ENCODE measurements at places on chromosomes 12 and 14.

DNA sequence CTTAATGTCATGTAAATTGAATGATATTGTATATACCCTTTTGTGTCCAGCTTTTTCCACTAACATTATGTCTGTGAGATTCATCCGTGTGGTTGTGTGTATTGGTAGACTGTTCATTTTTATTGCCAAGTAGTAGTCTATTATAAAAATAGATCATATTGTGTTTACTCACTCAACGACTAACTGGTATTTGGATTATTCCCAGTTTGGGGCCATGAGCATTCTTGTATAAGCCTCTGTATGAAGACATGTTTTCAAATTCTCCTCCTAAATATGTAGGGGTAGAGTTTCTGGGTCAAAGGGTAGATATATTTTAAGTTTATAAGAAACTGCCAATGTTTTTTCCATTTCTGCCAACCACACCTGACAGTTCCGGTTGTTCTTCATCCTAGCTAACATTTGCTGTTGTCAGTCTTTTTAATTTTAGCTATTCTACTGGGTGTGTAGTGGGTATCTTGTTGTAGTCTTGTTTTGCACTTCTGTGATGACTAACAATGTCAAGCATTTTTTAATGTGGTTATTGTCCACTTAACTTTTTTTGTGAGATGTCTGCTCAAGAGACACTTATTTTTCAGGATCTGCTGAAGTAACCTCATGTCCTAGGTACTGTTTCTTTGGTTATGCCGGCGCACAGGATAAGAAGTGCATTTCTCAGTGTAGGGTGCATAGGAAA, 93.2 kb downstream of the DACT1 start:
- H3K4me3 ChIP-seq = no peak overlapping the region
- no peak overlapping the region for H3K27ac ChIP-seq
- H3K27me3 ChIP-seq = peaks cover 13% of the 10 kb centered on the region
- H3K36me3 ChIP-seq = no peaks in the 10 kb centered on the region

DNA sequence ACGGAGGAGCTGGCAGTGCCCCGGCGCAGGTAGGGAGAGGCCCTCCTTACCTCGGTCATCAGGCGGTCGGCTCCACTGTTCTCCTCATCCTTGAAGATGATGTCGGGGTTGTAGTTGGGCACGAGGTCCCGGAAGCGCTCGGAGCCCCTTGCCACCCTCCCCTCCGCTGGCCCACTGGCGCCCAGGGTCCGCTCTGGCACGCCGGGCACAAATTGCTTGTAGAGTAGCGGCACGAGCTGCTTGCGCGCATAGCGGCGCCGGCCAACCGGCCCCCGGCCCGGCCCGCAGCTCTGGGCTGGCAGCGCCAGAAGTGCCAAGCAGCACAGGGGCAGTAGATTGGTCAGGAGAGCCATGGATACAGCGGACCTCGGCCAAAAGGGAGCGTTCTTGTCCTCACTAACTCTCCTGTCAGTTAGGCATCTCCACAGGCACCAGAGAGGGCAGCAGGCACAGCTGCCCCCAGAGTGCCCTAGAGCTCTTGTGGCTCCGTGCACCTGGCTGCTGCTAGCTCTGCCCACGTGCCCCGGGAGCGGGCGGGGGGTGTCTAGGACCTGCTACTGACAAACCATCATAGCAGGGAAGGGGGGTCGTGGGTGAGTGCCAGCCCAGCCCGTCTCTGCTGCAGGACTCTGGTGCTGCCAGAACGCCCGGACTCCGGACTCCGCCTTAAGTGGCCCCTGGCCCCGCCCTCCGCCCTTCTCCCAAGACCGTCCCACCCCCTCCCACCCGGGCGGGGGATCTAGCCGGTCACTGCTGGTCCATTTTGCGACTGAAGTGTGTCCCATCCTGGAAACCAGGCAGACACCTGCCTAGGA, at the start of gene DHH:
Gene DHH (minus strand): TSS at position 642 of the 815 bp plus-strand sequence. CDS start 289 bp downstream, at position 353.
- peak within 1 kb of the TSS; percentile 52 for H3K4me3 ChIP-seq
- peak; percentile 38 for DNase-seq
- H3K4me1 ChIP-seq = peaks cover 30% of the 10 kb centered on the region
- H3K27ac ChIP-seq = no peak within 1 kb of the TSS
- peaks cover 51% of the 10 kb centered on the region for H3K27me3 ChIP-seq

DNA sequence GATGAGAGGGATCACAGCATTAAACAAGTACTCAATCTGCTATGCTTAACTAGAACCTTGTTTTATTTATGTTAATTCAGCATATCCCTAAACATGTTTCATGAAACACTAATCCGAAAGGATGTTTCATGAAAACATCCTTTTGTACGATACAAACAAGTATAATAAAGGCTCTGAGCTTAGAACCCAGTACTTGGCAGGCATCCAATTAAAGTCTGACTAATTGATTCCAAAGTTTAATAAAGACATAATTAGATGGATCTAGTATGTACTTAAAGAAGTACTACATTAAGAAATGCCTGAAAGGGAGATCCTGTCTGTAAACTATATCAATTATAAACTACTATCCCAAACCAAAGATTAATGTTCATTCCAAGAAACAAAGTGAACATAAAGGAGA, 51.8 kb downstream of the SCAF11 start:
- no peak for DNase-seq
- H3K36me3 ChIP-seq = peaks cover 46% of the 10 kb centered on the region
- peaks cover 9% of the 10 kb centered on the region for H3K4me1 ChIP-seq
- no peaks in the 10 kb centered on the region for H3K27me3 ChIP-seq
- H3K27ac ChIP-seq = no peak overlapping the region

DNA sequence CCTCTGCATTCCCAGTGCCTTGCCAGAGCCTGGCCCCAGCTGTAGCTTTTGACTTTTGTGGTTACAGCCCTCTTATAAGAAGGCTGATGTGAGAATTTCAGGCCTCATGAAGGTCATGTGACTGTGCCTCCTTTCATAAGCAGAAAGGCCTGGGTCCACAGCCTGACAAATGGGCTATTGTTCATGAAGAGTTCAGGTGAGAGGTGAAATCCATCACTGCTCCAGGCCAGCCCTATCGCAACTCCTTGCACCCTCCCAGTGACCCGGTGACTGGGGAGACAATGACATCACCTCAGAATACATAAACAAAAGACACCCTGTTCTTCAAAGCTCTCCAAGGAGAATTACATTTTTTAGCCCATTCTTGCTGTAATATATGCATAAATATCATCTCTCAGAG, 321.5 kb downstream of the PCNX1 start:
- H3K36me3 ChIP-seq = no peaks in the 10 kb centered on the region
- no peak overlapping the region for H3K27ac ChIP-seq
- peaks cover 6% of the 10 kb centered on the region for H3K27me3 ChIP-seq
- no peak for DNase-seq

- no peak for DNase-seq
- H3K27me3 ChIP-seq = peaks cover 3% of the 10 kb centered on the region
- no peak overlapping the region for H3K4me3 ChIP-seq
- peaks cover 43% of the 10 kb centered on the region for H3K4me1 ChIP-seq
Observed at GRCh38 chr12:52045794-52046199, 5.4 kb upstream of the NR4A1 start.

DNA sequence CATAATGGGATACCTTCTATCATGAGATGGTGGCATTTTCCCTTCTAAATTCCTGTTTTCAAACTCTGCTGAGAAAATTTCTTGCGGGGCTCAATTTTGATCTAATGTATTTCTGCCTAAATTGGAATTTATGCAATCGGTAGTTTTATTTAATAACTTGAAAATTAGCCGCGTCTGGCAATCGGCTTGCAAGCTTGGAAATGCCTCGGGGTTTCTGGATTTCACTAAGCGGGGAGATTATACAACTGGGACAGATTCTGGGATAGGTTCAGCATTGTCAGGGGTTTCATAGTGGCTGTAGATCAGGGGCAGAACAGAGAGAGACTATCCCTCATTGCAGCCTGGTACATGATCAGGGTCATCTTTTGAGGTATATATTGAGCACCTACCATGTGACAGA, 8.6 kb downstream of the CCDC60 start:
- no peak for DNase-seq
- no peak overlapping the region for H3K27ac ChIP-seq
- H3K4me1 ChIP-seq = no peaks in the 10 kb centered on the region

- peaks cover 6% of the 10 kb centered on the region for H3K36me3 ChIP-seq
- H3K27me3 ChIP-seq = peaks cover 9% of the 10 kb centered on the region
- no peak overlapping the region for H3K27ac ChIP-seq
Observed at GRCh38 chr12:113016796-113017195, 38.5 kb downstream of the OAS2 start.

GRCh38 chr12:105832806-105833205, 305.9 kb downstream of the NUAK1 start:
- no peak overlapping the region for H3K4me3 ChIP-seq
- no peak overlapping the region for H3K27ac ChIP-seq
- no peaks in the 10 kb centered on the region for H3K4me1 ChIP-seq
- H3K36me3 ChIP-seq = no peaks in the 10 kb centered on the region
- no peaks in the 10 kb centered on the region for H3K27me3 ChIP-seq

- no peak for DNase-seq
- no peak overlapping the region for H3K4me3 ChIP-seq
- peaks cover 11% of the 10 kb centered on the region for H3K4me1 ChIP-seq
- H3K27me3 ChIP-seq = no peaks in the 10 kb centered on the region
- H3K36me3 ChIP-seq = no peaks in the 10 kb centered on the region
Observed at GRCh38 chr12:124519746-124520145, 47.7 kb downstream of the NCOR2 start.

DNA sequence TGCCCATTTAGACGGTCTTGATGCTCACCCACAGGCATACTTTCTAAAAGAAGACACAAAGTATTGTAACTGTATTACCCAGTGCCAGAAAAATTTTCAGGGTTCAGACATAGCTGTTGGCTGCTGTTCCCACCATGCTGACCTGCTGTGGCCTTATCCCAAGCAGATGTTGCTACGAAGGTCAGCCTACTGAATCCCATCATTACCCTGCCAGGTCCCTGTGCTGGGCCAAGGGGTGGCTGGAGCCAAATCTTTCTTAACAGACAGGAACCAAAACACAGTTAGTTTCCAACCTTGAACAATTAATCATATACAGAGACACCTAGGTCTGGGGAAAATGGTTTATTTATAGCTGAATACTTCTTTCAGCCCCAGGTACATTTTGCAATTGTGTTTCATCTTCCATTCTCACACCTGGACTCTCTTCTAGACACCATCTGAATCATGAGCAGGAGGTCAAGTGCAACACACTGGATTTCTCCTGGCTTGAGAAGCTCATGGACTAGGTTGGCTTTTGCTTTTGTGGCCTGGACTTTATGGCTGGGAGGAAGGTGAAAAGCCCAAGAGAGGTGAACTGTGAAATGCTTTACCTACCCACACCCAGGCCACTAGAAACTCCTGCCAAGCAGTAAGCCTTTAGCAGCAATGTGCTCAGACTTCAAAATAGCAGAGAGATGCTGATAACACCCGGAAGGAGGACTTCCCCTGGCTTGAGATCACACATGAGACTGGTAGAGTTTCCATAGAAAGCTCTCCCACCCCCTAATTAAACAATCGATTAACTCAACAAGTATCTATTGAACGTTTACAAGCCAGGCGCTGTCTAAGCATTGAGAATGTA, 150.1 kb downstream of the SUDS3 start:
- H3K4me3 ChIP-seq = no peak overlapping the region
- H3K4me1 ChIP-seq = no peaks in the 10 kb centered on the region
- no peak overlapping the region for H3K27ac ChIP-seq

- peaks cover 19% of the 10 kb centered on the region for H3K27me3 ChIP-seq
- H3K27ac ChIP-seq = no peak overlapping the region
- DNase-seq = no peak
- no peak overlapping the region for H3K4me3 ChIP-seq
Observed at GRCh38 chr12:64931981-64932380, 107.5 kb downstream of the TBC1D30 start.

DNA sequence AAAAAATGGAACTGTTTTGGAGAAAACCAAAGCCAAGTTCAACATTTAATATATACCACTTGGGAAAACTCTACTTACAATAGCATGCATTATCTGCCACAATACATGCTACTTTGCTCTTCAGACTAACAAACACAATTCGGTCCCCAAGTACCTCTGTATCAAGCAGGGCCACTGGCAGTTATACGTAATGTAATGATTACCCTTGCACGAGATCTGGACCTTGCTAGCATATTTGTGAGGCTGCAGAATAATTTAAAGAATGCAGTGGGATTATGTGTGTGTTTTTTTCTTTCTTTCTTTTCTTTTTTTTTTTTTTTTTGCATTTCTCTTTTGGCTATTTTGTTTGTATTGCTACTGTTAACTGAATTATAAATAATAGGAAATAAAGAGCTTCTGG, 22.8 kb upstream of the PYGL start:
- H3K4me1 ChIP-seq = no peaks in the 10 kb centered on the region
- peaks cover 5% of the 10 kb centered on the region for H3K27me3 ChIP-seq
- H3K4me3 ChIP-seq = no peak overlapping the region
- H3K36me3 ChIP-seq = no peaks in the 10 kb centered on the region
- DNase-seq = no peak
- no peak overlapping the region for H3K27ac ChIP-seq

GRCh38 chr12:108915632-108916133, 35.8 kb downstream of the DAO start:
- H3K36me3 ChIP-seq = no peaks in the 10 kb centered on the region
- no peak overlapping the region for H3K4me3 ChIP-seq
- no peak for DNase-seq
- H3K27ac ChIP-seq = no peak overlapping the region

Measured in activated naive CD8-positive, alpha-beta T cell treated with anti-CD3 and anti-CD28 coated beads, Interleukin-2, amount 10 ng/mL, durations not matched to agents 7 days and 5 days (primary cell).